ENCODE measurements at places on chromosomes 7 and 10.

GRCh38 chr10:17076626-17077345 is 52.8 kb downstream of the CUBN start:
- DNase-seq = no peak

- no peak for DNase-seq
Measured at GRCh38 chr10:244227-244626, 109.0 kb downstream of the ZMYND11 start.

- DNase-seq = no peak
Measured at GRCh38 chr7:82705517-82706260, 262.1 kb upstream of the CACNA2D1 start.

- no peak for DNase-seq
Measured at GRCh38 chr10:132204781-132205473, 18.2 kb downstream of the DPYSL4 start.

DNA sequence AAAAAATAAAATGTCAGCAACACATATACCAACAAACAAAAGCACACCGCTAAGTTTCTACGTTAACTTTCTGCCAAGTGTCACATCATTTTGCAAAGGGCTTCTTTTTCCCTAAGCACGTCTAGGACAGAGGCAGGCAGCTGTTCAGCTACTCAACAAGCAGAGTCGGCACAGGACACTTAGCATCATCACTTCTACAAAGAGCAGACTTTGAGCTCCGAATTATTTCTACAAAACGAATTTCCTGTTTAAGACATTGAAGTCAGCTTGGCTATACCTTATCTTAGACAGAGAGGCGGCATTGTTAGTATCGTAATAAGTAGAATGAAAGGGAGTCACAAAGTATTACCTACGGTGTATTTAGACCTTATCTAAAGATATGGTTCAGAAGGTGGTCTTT is 110.1 kb downstream of the SVIL start:
- no peak for DNase-seq

GRCh38 chr7:74138945-74139843 is 35.0 kb upstream of the EIF4H start:
- DNase-seq = no peak

DNA sequence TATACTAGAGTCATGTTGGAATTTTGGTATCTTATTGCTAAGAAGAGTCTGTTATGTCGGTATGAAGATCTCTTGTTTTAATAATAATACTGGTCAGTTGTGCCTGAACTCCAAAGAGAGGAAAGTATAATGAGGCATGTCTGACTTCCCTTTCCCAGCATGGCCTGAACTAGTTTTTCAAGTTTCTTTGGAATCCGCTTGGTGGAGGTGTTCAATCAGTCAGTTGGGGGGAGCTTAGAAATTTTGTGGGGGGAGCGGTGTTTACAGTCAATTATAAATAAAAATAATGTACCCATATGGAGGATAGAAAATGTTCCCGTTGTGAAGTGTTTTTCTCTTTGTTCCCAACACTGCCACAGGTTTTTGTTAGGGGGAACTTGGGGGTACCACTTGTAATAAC is 1.5 kb upstream of the TRDMT1 start:
- no peak for DNase-seq

GRCh38 chr10:102261196-102261595 is 15.9 kb downstream of the GBF1 start:
- no peak for DNase-seq

GRCh38 chr10:130877126-130877525 is 434.4 kb downstream of the TCERG1L start:
- no peak for DNase-seq

- DNase-seq = peak; percentile 82
Measured at GRCh38 chr7:151940048-151940811, 16.0 kb upstream of the GALNTL5 start.

GRCh38 chr10:72133517-72133916 is 45.2 kb upstream of the SPOCK2 start:
- DNase-seq = peak; percentile 82

DNA sequence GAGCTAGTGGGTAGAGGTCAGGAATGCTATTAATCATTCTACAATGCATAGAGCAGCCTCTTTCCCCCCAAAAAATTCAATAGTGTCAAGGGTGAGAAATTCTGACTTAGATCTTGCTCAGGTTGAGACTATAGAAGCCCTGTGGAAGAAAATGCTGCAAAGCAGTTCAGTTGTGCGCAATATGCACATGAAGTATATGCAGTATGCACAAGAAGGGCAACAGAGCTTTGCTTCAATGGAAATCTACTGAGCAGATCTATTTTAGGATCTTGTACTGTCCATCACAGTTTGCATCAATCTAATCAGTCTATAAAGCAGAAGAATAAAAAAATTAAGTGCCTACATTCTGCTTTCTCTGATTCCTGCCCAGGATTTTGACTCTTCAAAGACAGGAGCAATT is 225.8 kb upstream of the STEAP1 start:
- no peak for DNase-seq

DNA sequence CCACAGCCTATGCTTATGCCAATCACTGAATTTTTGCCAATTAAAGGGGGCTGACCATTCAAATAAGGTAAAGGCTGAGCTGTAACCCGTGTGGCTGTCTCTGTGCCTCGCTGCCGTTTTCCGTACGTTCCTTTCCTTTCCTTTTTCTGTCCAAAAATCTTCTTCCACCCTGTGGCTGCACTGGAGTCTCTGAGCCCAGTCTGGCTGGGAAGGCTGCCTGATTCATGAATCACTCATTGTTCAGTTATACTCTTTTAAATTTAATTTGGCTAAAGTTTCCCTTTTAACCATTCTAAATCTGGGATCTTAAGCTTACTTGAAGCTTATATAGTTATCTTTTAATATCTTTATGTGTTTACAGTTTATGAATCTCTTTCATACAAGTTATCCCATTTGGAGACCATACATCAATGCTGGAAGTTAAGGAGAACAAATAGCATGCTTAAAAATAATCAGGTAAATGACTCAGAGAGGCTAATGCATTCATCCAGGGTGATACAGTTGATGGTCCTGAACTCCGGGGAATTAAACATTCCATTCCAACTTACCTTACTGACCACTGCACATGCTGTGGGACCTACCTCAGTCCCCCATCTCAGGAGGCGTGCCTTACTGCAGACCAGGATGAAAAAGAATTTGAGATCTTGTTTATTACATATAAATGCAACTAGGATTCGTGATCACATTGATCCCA is 385.3 kb upstream of the ADARB2 start:
- no peak for DNase-seq

GRCh38 chr7:84811362-84811761 is 375.5 kb downstream of the SEMA3D start:
- DNase-seq = peak; percentile 2

DNA sequence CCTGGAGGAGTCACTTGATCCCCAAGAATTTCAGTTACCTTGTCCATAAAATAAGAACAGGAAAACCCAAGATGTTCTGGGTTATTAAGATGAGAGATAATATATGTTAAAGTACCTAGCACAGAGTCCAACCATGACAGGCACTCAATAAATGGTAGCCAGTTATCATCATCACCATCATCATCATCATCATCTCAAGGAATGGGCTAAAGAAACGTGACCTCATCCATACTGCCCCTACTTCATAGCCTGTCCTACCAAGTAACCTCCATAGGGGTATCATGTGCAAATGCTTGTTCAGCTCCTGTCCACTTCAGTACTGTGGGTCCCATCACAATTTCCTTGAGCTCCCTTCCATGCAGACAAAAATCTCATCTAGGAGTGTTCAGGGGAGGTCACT is 14.4 kb downstream of the FGFR2 start:
- DNase-seq = no peak

- DNase-seq = peak; percentile 70
Measured at GRCh38 chr10:126387931-126388911, at the start of gene ADAM12. ADAM12 (minus strand) TSS chr10:126388477; CDS start chr10:126388145, 332 bp downstream.

DNA sequence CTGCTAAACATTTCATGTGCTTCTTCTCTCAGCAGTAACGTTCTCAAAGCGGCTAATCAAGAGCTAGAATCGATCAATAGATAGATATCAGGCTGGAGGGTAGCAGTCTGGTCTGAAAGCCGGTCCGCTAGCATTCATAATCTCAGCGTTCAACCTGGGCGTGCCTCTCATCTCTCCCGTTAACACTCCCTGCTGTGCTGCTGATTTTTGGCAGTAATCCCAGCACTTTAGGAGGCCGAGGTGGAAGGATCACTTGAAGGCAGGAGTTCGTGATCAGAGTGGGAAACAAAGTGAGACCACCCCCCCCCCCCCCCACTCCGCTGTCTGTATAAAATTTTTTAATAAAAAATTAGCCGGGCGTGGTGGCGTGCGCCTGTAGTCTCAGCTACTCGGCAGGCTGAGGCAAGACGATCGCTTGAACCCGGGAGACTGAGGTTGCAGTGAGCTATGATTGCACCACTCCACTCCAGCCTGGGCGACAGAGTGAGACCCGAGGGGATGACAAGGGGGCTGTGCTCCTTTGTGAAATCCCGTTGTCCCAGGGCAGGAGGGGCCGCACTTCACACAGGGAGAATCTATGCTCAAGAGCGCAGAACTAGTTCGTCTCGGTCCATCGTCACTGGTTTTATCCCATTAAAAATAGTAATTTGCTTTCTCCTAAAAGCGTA is 624 bp upstream of the CEP55 start:
- peak; percentile 74 for DNase-seq

GRCh38 chr7:50779427-50779826 is 3.3 kb downstream of the GRB10 start:
- no peak for DNase-seq

GRCh38 chr7:30736291-30736690 is 15.6 kb upstream of the INMT start:
- DNase-seq = no peak

GRCh38 chr10:95389982-95390381 is 99.2 kb upstream of the PDLIM1 start:
- no peak for DNase-seq

- DNase-seq = no peak
Measured at GRCh38 chr10:20380401-20380800, 516.7 kb downstream of the NEBL start.

DNA sequence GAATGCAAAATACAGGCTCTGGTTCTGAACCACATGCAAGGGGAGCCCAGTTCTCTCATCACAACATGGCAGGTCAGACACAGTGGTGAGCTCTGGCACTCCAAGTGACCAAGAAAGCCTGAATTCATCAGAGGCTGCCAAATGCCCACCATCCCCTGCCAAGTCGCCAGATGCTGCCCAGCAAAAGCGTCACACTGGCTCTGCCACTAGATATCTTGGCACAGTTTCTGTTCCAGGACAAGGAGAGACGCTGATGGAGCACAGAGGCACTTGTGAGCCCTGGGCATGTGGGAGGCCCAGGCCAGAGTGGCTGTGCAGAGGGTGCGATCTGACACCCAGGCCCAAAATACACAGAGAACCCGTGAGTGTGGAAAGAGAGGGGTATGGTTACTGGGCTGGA is 57.8 kb downstream of the GAD2 start:
- no peak for DNase-seq

GRCh38 chr10:25699631-25700030 is 234.4 kb upstream of the MYO3A start:
- DNase-seq = no peak

DNA sequence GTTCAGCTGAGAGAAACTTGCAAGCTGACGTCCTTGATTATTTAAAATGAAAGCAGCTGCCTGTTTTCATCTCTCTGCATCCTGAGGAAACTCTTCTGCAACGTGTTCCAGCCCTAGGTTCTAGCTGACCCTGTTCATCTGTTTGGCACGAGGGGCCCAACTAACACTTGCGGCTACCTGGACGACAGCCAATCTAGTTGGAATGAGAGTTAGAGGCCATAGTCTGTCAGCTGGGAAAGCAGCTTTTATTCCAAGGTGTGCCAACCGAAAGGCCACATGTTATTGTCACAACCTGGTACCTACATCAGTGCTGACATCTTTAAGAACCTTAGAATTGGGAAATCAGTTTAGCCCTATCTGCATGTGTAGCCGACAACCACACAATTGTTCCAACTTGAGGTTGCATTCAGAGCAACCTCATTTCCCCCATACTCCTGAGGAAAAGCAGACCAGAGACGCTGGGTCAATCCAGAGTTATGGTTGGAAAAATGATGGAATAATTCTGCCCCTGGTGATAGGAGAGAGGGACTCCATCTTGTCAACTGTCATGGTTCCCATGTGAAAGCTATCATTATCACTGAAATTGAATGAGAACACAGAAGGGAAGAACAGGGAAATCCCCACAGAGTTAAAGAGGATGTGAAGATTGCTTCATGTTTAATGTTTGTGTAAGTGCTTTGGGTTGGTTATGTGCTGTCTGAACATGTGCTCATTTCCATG is 121.6 kb downstream of the EGFR start:
- DNase-seq = no peak

DNA sequence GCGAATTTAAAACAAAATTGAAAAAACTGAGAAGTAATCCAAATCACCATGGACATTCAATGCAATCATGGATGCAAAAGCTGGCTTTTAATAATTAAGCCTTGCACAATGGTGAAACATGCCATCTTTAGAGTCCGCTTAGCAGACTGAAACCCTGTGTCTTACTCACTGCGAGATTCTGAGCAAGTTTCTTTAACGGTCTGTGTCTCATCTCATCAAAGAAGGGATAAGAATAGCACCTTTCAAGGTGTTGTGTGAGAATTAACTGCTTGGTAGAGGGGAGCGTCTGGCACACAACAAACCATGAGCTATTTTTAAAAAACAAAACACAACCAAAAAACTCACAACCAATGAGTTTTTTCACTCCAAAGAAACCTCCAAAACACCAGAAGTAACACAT is 21.4 kb downstream of the ACBD7 start:
- no peak for DNase-seq

GRCh38 chr7:22660293-22660692 is 66.7 kb upstream of the IL6 start:
- DNase-seq = no peak

DNA sequence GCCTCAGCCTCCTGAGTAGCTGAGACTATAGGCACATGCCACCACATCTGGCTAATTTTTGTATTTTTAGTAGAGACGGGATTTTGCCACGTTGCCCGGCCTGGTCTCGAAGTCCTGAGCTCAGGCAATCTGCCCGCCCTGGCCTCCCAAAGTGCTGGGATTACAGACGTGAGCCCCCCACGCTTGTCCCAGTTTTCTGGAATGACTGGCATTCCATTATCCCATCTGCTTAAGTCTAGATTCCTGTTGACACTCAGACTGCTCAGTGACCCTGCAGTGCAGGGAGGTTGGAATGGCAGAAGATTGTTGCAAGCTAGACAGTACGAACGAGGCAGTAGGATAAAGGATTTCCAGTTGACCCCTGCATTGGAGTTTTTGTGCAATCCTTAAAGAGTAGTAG is 135.1 kb upstream of the NPS start:
- no peak for DNase-seq

DNA sequence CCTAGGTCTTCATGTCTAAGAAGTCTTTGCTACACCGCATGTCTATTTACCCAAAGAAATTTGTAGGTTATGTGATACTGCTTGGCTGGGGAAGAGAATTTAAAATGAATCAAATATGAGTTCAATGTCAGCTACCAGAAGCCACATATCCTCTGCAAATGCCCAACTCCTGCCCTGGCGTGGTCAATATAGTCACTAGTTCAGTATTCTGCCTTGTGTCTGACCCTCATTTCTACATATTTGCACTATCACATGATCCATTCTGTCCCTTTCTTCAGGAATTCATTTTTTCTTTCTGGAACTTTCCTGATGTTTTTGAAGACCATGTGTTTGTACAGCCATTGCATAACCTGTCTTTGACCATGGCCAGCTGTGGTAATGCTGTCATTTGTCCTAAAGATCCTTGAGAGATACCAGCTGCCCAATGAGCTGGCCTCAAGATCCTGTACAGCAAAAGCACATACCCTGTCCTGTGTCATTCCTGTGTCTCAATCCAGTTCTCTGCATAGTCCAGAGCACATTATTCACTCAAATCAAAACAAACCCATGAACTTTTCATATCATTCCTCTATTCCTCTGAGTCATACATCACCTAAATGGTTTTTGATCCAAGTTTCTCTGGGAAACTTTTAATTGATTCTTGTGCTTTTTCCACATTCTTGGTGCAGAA is 524.5 kb downstream of the PARD3 start:
- peak; percentile 78 for DNase-seq

Data from fibroblast of skin of back (primary cell).